ENCODE measurements at places on chromosomes 11 and 22.

GRCh38 chr11:114163229-114163631 lies 103.7 kb downstream of the ZBTB16 start:
- peak; percentile 80 for DNase-seq

DNA sequence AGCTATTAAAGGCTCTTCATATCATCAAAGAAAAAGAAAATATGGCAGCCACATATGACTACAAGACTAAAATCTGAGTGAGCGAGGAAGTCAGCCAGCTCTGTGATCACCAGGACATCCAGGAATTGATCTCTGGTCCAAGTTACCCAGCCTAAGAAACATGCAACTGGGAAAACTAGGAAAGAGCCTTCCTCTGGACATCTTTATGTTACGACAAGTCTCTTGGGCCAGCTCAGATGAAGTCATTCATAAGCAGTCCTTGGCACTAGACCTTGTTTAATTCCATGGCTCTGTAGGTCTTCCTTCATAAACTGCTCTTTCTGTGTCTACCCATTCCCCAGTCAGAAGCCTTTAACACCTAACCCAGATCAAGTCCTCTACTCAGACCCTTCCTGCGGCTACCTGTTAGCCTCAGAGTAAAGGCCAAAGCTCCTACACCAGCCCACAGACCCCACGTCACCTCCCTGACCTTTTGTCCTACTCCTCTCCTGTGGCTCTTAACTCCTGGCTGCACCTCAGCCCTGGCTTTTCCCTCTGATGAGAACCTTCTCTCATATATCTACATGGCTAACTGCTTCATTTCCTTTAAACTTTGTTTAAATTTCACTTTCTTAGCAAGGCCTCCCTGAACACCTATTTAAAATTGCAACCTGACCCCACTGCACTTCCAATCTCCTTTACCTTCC lies 134.0 kb downstream of the KIF18A start:
- DNase-seq = peak; percentile 12

- DNase-seq = peak; percentile 76
These were observed 23.6 kb upstream of the PAMR1 start for GRCh38 chr11:35548925-35549561.

DNA sequence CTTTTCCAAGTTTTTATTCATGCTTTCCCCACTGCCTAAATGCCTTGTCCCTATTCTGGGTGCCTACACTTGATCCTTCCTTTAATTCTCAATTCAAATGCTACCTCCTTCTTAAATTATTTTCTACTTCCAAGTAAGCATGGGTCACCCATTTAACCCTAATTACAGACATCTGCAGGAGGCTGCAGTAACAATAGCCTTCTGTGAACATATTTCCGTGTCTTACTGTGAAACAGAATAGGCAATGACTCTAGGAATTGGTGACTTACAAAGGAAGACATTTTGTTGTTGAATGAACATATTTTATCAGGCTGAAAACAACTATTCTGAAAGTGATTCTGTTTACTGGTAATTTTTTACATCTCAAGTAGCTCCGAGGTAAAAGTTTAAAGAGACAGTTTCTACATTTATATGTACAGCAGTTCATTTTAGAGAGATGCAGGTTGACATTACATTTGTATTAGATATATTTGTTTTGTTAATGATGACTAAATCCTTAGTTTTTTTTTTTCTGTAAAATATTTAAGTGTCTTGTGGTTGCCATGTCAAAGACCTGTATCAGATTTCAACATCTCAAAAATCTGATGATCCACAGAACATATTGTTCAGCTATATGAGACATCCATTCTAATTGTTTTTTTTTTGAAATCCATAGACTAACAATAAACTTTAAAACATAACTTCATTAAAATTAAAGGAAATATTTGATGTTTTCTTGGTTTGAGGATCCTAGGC lies 316.8 kb downstream of the CASP12 start:
- peak; percentile 34 for DNase-seq

DNA sequence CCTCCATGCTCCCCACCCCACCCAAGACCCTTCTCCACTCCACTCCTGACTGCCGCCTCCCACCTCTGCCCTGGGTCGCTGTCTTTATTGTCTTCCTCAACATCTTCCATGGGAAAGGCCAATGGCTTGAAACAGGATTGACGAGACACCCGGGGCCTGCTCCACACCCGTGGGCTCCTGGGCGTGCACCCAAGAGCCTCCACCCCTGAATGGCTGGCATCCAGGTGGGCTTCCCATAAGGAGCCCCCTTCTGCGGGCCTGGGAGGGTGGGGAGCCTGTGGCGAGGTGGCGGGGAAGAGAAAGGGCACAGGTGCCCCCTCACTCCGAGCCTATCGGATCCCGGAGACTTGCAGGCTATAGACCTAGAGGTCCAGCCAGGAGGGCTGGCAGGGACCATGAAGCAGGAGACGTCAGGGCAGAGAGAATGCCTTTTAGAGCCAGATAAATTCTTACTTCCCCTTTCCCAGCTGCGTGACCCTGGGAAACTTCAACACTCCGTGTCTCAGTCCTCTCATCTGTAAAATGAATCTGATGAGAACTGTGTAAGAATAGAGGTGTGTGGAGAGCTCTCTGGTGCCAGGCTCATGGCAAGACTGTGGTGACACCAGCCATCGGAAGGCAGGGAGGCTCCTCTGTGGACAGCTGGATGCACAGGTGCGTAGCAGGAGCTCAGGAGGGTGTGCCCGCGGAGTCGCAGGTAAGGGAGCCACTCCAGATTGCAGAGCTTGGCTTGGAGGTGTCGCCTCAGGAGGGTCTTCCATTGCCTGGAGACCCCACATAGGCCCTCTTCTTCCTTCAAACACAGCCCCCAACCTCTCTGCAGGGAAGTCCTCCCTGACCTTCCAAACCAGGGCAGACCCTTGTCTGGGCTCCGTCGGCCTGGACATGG lies 53.9 kb downstream of the SMIM38 start:
- DNase-seq = no peak

DNA sequence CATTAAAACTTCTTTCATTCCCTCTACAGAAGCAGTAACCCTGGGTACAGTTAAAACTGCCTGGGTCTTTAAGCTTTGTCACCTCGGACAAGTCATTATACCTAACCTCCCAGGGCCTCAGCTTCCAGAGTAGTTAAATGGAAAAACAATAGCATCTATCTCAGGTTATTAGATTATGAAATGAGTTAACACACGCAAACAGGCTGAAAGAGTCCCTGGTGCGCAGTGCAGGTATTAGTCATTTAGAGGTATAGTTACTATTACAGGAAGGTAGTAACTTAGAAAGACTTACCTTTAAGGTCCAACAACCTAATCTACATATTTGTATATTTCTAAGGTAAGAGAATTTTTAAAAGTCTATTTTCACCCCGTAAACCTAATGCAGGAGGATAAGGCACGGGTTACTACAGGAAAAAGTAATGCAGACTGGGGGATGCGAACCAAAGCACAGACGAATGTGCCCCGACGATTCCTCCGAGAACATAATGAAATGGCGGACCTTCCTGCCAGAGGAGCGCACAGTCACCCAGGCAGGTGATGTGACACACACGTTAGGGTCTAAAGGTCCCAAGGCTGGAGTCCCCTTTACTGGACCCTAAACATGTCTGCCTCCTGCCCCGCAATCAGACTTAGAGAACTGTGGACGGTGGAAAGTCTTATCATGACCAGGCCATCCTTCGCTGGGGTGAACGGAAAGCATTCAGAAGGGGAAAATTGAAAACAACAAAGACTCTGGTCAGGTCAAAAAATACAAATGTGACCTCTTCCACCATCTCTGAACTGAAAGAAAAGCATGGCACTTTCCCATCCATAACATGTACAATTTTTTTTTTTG lies 1.3 kb downstream of the NAP1L4 start:
- DNase-seq = no peak

DNA sequence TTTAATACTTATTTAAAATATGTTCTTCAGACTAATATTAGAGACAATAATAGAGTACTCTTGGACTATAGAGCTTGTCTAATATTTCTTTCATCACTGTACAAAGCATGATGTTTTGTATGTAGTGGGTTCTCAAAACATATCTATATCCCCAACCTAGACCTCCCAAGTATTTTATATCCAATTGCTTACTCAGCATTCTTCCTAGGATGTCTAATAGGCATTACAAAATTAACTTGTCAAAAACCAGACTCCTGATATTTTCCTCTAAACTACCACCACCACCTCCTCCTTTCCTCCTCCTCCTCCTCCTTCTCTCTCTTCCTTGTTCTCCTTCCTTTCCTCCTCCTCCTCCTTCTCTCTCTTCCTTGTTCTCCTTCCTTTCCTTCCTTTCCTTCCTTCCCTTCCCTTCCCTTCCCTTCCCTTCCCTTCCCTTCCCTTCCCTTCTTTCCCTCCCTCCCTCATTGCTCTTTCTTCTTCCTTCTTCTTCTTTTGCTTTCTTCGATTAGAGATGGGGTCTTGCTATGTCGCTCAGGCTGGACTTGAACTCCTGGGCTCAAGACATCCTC lies 21.3 kb downstream of the BCO2 start:
- no peak for DNase-seq

DNA sequence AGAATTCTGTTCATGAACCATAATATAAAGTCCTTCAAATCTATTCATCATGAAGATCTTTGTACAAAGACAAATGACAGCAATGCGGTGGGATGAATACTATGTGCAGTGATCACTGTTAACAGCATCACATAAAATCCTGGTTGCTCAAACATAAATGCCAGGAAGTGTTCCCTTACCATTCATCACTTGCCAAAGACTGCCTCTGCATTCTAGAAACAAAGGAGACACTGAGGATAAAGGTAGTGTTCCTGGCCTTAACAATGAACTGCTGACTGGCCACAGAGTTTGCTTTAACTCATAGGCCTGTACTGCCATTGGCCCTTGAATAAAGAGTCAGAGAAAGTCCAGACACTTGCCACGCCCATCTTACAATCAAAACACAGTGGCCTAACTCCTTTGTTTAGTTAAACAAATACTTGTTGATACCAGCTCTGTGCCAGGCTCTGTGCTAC lies 29.5 kb downstream of the C2CD3 start:
- DNase-seq = peak; percentile 46

DNA sequence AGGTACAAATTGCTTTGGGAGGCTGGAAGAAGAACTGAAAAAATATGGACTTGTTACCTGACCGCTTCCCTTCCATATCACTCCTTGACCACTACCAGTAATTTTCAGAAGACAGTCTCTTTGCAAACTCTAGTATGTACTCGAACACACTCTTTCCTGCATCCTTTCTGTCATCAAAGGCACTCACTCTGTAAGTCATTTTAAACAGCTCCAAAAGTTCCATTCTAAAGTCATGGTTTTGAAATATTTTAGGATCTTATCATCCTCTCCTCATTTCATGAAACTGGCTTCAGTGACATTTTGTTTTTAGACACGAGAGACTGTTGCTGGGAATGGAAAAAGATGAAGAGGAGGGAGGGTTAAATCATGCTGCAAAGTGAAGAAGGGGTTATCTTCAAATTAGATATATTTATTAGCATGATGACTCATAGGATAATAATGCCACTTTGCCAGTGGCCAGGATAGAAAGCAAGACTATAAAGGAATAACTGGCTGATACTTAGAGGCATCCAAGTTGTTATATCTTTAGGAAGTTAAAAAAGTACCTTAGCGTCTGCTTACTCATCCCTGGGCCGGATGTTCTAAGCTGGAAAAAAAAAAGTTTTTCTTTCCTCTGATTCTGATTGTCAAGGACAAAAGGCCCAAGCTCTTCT lies 549.3 kb downstream of the METTL15 start:
- DNase-seq = peak; percentile 43

- no peak for DNase-seq
These were observed 11.3 kb upstream of the SESN3 start for GRCh38 chr11:95242091-95242844.

DNA sequence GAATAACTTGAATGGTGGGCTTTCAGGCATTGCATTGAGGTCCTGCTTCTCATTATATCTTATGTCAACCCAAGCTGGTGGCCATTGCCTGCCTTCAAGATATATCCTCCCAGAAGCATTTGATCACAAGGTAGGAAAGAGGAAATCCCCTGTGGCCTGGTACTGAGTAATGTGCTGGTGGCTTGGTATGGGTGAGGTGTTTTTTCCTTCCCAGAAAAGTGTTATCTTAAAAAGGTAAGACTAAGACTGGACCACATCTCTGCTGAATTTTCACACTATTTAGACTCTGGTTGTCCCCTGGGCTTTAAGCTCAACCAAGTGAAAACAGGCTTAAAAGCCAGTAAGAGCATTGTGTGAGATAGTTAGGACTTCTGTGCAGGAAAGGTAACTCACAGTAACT lies 3.7 kb downstream of the INSC start:
- DNase-seq = no peak

DNA sequence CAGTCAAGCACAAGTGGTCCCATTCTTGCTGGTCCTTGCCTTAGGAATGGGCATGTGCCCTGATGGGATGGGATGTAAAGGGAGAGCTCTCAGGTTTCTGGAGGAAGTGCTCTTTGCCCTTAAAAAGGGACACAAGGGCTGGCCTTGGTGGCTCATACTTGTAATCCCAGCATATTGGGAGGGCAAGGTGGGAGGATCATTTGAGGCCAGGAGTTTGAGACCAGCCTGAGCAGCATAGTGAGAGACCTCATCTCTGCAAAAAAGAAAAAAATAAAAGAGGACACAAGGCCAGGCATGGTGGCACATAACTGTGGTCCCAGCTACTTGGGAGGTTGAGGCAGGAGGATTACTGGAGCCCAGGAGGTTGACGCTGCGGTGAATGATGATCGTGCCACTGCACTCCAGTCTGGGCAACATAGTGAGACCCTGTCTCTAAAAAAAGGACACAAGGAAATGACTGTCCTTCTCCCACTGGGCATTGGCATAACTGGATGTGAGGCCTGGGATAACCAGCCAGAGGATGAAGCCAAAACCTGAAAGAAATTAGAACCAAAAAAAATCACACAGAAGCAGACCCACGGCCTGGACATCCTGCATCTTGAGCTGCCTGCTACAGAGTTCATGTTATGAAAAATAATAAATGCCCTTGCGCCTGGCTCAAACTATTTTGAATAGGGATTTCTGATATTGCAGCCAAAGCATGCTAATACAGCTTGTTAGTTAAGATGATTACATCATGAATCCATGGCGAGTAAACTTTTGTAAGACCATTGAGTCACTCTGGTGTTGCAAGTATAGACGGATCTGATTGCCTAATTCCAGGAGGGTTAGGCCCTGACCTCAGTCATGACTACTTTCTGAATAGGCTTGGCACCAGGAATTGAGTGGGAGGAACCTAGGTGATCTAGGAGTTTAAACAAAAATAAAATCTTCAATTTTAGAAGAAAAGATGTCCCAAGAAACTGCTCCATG lies 12.9 kb upstream of the CRKL start:
- DNase-seq = peak; percentile 88

- no peak for DNase-seq
These were observed 2.2 kb upstream of the NEFH start for GRCh38 chr22:29477723-29478318.

- DNase-seq = peak; percentile 32
These were observed 39.5 kb upstream of the CHRNA10 start for GRCh38 chr11:3710485-3711259.
